ENCODE measurements at places on chromosomes 6 and 20. TPM values are rescaled to one million over a fixed set of nuclear protein-coding genes. Genes with fewer than 3 reads are reported as not detected.

DNA sequence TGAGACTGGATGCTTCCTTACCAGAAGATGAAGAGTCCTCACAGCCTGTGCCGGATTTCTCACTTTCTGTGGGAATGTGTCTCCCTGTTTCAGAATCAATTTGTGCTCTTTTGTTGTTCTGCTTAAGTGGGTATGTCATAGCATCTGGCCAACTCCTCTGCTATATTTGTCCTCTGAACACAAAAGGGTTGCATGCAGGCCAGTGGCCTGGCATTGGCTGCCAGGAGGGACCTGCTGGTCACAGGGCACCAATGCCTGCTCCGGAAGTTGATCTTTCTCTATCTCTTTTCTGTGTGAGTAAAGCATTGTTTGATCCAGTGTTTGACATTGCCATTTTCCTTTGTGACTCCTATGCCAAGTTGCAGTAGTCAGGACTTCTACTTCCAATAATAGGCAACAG, 47.8 kb downstream of the JARID2 start:
- no peak for DNase-seq

DNA sequence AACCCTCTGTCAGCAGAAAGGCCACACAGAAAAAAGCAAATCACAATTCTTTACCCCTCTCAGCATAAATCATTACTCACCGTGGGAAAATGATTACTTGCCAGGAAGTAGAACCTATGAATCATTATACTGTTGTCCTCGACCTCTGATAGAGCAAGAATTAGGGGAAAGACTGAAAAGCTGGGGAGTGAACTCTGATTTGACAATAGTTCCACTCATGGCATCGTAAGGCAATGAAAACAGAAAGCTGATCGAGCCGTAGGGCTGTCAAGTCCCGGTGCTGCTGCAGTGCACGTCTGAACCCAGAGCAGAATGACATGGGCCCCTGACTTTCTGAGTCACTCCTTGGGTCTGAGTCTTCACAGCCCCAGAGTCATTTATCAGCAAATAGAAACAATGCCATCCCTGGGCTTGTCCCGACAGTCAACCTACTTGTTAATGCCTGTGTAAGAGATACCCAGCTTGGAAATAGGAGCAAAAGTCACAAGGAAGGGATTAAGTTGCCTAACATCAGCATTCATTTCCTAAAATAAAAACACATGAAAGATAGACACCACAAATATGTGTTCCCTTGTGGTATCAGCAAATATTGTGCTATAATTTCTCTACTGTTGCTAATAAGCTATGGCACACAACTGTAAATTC, 224.8 kb upstream of the MARCKS start:
- no peak for DNase-seq

DNA sequence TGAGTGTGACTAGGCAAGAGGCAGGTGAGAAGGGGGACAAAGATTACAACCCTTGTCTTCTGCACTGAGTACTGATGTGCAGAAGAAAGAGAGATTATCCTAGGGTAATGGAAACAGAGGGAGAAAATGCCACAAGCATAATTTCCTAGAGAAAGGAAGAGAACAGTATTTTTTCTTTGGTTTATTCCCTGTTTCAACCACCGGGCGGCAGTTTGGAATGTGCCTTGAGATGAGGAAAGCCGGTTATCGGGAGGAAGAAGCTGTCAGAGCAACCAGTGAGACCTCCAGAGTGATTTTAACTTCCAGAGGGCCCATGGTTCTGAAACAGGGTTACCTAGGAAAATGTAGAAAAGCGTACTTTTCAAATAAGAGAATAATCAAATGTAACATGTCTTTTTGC, 121.4 kb downstream of the REV3L start:
- DNase-seq = no peak

DNA sequence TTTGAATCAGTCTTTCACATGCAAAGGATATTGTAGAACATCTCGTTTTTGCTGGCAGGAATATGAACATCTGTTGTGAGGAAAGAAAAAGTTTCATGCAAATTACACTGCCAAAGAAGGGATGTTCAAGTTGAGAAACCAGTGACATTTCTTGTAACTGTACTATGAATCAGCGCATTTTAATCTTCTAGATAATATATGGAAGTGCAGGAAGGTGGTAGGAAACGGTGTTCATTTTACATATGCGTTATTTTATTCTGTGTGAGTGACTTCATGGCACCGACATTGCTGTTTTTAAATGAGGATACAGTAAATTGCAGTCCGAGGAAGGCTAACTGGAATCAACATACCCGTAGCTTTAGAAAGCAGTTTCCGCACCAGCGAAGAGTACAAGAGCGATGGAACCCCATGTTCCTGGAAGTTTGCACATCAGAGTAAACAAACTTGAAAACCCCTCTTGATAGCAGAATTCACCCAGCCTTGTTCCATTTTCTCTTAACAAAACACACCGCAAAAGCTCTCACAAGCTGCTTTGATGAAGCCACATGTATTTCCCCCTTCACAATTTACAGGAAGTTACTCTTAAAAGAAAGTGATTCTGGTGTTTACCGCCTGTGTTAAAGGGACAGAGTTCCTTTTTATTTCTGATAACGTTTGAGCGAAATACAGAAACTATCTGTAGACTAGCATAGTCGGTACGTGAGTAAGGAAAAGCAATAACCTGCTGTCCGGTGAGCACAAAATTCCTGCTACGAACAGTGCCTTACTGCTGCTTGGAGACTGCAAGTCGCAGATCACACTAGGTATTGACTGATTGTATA, 11.5 kb downstream of the PRDM1 start:
- DNase-seq = peak; percentile 76

GRCh38 chr6:151402228-151402627, 10.9 kb upstream of the ZBTB2 start:
- DNase-seq = no peak

DNA sequence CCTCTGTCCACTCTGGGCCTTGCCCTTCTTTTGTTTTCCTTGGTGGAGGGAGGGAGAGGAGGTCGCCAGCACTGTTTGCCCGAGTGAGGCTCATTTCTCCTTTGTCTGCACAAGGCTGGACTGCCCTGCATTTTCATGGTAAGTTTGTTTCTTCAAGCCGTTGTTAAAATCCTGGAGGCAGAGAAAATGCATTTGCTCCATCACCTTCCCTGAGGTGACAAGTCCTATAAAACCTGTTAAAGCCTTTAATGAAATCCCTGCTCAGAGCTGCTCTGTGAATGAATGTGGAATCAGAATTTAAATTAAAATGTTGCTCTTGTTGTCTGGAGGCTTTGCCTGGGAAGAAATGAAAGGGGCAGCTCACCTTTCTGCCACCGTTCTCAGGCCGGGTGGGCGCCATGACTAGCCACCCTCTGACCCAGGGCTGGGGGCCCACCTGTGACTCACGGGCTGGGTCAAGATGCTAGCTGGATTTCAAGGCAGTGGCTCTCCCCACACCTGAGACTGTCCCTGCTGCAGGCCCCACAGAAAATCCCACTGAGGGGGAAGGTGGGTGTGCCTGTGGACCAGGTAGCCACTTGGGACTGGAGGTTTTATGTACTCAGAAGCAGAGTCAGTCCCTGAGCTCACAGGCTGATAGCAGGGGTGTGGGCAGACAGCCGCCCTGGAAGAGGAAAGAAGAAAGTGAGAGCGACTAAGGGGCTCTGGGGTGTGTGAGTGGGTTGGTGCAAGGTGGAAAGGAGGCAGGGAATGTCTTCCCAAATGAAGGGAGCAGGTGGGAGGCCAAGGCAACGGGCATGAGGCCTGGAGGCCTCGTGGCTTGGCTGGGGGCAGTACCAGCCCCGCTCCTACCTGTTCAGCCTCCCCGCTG, 24.0 kb upstream of the MYT1 start:
- no peak for DNase-seq

- DNase-seq = no peak
Observed at GRCh38 chr20:60246751-60247150, 288.5 kb downstream of the CDH26 start.

- DNase-seq = no peak
Observed at GRCh38 chr20:18702736-18703135, 110.8 kb upstream of the SCP2D1 start.

DNA sequence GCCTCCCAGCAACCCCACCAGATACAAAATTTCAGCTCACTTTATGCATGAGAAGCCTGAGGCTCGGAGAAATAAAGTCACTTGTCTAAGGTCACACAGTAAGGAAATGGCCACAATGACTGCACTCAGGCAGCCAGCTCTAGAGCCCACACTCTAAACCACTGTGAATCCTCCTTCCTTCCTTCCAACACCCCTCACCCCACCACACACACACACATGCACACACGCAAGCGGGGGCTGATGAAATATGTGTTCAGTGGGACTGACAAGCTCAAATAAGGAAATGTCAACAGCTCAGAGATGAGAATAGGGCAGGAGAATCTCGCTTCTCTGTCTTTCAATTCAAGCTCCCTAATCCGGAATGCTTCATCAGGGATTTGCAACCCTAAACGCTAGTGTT, 6.0 kb upstream of the BPIFA1 start:
- peak; percentile 72 for DNase-seq

DNA sequence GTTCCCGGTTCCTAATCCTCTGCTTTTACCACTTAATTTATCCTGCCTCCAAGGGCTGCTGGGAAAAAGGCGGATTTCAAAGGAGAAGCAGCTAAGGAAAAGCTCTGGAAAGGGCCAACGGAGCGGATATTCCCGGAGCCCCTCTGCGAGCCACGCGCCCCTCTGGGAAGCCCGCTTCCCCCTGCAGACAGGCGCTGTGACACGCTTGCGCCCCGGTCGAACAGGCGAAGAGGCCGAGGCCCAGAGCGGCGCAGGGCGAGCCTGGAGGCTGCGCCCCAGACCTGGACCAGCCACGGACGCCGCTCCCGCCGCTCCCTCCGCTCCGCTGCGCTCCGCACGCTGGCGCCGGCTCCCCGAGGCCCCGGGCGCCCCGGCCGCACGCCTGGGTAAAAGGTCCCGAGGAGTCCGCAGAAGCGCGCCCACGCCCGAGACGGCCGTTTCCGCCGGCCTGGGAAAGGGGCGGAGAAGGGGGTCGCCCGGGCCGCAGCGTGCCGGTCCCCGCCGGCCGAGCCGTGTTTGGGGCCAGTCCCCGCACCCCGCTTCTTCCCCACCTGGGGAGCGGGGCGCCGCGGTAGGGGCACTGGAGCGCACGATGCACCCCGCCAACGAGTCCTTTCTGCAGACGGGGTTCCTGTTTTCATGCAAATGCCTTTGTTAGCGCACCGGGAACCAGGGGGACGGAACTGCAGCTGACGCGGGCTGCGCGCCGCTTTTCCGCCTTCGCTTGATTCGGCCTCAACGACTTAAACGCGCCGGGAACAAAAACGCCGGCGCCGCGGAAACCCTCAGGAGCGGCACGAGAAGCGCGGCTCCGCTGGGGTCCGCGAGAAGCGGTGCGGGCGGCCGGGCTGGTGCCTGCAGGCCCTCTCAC, 91.9 kb upstream of the SIRPA start:
- peak; percentile 55 for DNase-seq

DNA sequence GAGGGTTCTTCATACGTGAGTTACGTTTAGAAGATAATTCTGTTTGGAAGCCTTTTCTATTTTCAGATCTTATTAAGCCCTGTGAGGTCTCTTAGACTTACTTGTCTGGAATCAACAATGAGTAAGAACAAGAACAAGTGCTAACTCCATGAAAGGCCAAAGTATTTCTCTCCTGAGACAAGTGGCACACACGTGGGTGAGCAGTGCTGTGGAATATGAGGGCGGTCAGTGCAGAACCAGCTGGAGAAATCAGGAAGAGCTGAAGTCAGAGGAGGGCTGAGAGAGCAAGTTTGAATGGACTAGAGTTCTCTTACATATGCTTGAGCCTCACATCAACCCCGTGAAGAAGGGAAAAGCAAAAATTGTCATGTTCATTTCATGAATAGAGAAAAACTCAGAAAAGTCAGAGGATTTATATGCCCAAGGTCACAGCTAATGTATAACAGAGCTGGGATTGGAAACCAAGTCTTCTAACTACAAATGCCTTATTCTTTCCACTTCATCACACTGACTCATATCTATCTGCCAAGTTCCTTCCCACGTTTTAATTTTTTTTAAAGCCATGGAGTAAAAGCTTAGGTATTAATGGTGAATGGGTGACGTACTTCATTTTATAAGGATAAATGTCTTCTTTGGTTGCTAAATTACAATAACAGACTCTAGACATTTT, 201.3 kb upstream of the DTNBP1 start:
- no peak for DNase-seq

DNA sequence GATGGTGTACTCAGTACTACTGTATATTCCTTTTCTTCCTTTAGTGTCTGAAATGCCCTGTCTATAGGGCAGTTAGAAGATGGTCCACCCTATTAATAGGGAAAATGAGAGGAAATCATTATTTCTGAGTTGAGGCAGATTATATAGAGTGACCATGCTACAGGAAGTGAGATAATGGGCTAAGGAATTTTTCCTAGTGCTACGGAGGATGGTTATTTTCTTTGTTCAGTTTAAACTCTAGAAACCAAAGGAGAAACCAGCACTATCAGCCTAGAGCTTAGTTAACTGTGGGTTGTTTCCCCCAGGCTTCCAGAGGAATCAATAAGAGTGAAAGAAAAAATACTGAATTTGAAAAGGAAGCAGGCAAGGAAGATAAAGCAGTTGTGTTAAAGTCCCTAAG, 474 bp downstream of the TSBP1 start:
- DNase-seq = no peak

DNA sequence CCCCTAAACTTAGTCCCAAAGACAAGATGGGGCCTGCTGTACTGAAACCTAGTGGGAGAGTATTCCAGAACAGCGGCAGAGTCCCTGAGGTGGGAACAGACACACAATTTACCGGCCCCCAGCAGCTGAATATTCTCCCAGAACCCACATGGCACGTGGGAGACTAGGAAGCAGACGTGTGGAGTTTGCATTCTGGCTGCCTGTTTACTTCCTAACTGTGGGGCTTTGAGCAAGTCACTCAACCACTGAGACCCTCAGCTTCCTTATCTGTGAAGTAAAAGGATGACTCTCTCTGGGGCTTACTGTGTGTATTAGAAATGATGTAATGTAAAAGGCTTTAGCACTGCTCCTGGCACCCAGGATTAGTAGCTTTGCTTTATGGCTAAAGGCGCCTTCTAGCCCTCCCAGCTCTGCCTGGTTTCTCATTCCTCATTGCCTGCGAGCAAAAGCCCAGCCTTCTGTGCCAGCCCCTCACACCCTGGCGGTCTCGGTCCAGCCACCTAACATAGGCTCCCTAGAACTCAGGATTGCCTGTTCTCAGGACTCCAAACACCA, 353.1 kb downstream of the CDC5L start:
- no peak for DNase-seq

GRCh38 chr20:52193133-52193532, 1.6 kb upstream of the ZFP64 start:
- no peak for DNase-seq

DNA sequence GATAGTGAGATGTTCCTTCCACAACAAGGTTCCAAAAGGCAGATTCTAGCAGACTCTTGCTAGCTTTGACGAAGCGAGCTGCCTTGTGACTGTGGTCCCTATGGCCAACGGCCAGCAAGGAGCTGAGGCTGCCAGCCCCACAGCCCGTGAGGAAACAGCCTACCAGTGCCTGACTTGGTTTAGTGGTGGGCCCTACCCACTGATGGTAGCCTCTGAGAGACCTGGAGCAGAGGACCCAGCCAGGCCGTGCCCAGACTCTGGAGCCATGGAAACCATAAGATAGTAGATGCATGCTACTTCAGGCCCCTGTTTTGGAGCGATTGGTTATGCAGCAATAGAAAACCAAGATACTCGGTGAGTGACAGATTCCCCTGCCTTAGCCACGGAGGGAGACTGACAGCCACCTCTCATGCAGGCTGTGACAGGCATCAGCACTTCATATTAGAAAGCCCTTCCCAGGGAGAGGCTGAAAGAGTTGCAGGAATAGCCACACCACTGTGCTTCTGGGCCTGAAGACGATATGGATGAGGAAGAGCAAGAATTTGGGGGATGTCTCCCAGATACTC, 19.2 kb downstream of the PSMG4 start:
- DNase-seq = no peak

The ENPP1 gene
- 0.50 TPM for total RNA-seq

The TFAP2B gene
- total RNA-seq = not detected

The CST1 gene
- not detected for total RNA-seq

The PRL gene
- total RNA-seq = not detected

The SNAP91 gene
- total RNA-seq = not detected

Data from activated CD8-positive, alpha-beta T cell treated with anti-CD3 and anti-CD28 coated beads, Interleukin-2, amount 10 ng/mL, durations not matched to agents 7 days and 5 days (primary cell).